ENCODE measurements at places on chromosomes 5 and 9.
A peak's percentile ranks its signal among the peaks of the same experiment; 100 is the strongest.

DNA sequence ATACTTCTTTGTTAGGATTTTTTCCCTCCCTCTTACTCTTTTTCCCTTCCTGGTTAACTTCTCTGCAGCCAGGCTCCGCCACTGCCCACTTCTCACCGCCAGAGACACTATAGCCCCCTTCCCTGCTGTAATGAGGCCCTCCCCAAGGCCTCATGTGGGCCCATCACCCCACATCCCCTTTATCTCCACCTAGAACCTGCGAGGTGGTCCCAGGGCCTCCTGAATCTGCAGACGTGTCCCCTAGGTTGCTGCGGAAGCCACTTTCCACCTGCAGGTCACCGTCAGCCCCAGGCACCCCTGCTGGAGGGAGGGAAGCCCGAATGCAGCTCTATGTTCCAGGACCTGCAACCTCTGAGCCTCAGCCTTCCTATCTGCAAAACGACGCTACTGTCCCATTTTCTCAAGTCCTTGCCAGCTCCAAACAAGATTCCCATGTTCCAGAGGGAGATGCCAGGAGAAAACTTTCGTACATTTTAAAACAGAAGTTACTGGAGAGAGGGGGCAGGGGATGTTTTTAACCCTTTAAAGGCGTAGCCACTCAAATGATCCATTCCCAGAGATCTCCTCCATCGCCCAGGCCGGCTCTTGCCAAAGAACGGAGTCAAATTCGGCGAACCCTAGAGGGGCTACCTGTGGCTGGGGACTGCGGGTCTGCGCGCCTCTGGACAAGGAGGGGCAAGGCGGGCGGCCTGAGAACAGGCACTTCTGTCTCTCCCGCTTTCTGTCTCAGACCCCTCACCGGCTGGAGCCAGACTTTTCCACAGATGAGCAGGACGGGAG is 929 bp downstream of the SH3PXD2B start:
- DNase-seq: peak; percentile 71

GRCh38 chr9:78574354-78575045 is 277.6 kb downstream of the PSAT1 start:
- no peak for DNase-seq

- DNase-seq: peak; percentile 37
These were observed 933.6 kb downstream of the CDH12 start for GRCh38 chr5:21919414-21920022.

DNA sequence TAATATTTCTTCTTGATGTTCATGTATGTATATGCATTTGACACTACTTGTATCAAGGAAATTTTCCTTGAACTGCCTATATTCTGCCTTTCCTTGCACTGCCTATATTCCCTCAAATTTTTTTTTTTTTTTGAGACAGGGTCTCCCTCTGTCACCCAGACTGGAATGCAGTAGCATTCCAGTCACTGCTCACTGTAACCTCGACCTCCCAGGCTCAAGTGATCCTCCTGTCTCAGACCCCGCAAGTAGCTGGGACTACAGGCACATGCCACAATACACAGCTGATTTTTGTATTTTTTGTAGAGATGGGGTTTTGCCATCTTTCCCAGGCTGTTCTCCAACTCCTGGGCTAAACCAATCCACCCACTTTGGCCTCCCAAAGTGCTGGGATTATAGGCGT is 4.1 kb downstream of the HMGCS1 start:
- no peak for DNase-seq

DNA sequence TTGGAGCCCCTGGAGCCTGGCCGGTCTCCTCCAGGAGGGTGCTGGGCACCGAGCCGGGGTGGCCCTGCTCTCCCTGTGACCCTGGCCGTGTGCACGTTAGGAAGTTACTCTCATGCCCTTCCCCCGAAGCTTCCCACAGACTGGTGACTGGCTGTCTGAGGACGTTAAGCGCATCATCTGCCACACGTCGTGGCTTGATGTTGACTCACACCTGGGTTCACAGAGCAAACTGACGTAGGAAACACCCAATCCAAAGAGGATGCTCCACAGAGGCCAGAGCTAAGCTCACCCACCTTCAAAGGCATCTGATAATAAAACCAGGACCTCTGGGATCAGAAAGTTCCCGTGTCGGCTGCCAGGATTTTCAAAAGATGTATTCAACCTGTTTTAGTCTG is 152.9 kb upstream of the PHYKPL start:
- DNase-seq: no peak

GRCh38 chr9:130689937-130690700 is 3.5 kb upstream of the EXOSC2 start:
- no peak for DNase-seq
